ENCODE measurements at places on chromosomes 13 and 19. TPM values are rescaled to one million over a fixed set of nuclear protein-coding genes. Genes with fewer than 3 reads are reported as not detected.

DCLK1 gene
- not detected for total RNA-seq

PRTN3 gene
- total RNA-seq = not detected

CGB2 gene
- not detected for total RNA-seq

FFAR1 gene
- not detected for total RNA-seq

All from HT-29 (cell line).